Esophagus squamous epithelium (tissue), 5 donors: ENCODE measurements at places on chromosomes 7 and 10.

DNA sequence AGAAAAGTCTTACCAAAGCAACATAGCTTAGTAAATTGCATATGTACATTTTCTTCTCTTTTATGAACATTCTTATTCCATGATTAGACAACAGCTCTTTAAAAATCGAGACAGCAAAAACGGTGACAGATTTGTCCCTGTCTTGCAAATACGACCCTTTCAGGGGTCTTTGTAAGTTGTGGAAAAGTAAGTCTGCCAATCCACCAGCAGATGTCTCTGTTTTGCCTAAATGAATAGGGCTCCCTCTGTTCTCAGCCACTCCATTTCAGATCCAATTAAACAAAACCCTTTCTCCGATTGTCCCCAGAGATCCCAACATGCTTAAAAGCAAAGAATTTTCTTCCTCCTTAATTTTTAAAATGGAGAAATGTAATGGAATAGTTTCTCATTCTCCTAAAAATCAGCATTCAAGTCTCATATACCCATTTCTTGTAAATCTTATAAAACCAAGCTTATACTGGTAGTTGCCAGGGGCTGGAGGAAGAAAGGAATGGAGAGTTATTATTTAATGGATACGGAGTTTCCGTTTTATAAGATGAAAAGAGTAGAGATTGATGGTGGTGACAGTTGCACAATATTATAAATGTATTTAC, 61.0 kb upstream of the NFE2L3 start:
- DNase-seq = no peak

- no peak for DNase-seq
These were observed 64.4 kb upstream of the PDGFA start for GRCh38 chr7:584122-584465.

DNA sequence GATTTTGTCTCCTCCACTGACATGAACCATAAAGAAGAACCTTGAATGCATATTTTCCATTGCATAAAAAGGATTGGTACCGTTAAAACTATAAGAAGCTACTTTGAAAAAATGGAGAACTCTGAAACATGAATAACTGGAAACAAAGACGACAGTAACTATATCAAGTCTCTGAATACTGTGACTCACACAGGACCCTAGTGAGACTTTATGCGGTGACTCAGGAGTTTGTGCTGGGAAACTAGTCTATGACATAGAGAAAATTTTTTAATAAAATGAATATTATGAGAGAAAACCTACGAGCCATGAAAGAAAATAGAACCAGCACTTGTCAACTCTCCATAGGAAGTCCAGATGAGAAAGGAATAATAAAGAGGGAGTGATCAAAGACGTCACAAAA, 339.9 kb upstream of the ADARB2 start:
- DNase-seq = no peak

DNA sequence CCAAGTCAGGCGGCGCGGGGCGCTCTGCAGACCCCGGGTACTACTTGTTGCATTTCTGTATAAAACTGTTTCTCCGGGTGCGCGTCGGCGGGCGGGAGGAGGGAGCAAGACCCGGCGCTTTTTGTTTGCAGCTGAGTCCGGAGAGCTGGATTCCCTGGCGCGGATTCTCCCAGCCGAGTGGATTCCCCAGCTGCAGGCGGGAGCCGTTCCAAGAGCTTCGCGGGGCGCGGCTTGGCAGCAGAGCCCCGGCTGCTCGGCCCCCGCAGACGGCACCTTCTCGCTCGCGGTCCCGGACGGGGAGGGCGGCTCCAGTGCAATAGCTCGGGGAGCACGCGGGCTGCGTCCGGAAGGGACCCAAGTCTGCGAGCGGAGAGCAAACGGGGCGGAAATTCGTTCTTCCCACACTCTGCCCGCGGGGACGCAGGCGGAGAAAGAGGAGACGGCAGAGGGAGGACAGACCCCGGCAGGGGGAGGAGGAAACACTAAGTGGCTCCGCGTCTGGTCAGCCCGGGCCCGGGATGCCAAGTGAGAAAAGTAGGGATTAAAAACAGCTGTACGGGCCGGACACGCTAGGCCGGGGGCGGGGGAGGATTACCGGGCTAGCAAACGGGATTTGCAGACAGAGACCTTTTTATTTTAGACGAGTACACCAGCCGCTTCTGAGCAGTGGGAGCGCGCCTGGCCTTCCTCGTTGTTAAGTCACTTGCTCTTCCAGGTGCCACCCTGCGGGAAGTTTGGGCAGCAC, at the start of gene TRIL:
TRIL (minus strand) TSS at position 96 of the 745 bp plus-strand sequence. CDS start 284 bp downstream, outside the sequence.
- DNase-seq = no peak

DNA sequence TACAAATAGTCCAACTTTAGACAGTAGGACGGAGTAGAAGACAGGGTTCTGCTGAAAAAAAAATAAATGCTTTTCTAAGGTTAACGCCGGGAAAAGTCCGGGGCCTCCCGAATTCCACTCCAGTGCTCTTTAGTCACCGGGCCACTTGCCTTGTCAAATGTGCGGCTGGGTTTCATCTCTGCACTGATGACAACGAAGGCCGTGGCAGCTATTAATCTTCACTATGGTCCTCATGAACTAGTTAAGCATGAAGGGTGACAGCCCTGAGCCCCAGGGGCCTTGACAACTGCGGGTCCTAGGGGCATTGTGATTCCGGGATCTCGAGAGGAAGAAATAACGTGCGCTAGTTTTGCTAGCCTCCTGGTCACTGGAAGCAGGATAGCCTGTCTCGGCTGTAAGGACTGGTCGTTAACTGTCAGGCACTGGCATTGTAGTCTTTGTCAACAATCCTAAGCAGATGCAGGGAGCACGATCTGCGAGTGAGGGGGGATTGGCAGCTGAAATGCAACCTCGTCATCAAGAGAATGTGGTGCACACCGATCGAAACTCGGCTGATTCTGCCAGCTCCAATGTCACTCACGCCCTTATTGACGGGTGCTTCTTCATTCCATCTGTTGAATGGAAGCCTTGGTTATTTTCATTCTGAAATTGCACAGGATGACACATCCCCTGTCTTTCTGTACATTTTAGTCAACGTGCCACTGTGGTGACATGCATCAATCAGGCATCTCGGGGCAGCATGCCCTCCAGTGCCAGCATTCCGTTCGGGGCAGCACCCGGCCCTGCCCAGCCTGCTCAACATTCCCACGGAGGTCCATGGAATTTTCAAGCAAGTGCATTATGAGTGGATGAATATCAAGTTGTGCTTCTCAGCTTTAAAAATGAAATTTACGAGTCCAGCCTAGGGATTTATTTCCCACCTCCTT, 51.6 kb upstream of the MGMT start:
- DNase-seq = no peak

DNA sequence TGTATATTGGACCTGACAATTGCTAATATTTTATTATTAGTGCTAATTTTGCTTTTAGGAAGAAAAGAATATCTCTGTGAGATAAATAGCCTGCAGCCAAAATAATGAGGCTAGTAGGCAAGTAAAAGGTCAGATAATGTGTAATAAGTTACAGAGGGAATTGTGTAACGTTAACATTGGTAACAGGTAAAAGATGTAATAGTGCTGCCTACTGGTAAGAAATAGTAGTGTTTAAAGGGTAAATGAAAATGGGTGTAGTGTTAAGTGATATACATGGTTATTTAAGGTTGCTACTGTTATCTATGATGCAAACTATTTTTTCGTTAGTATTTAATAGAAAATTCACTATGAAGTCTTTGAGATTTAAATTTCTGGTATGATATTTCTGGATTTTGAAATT, 9.2 kb upstream of the FOXP2 start:
- DNase-seq = no peak

DNA sequence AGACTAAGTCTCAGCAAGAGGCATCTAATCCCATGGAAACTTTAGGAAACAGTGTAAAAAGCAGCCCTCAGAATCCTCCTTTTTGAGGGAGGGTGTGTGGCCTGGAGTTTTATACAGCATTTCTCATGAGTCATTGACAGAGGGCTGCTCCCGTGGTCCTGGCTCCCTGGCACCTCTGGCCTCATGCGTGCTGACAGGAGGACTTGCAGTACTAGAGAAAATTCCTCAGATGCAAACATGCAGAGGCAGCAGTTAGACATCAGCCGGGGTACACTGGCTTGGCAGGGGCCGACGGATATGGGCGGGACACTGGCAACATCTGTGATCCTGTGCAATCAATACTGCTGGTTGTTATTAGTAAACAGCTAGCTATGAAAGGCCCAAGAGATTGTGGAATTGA, 925.1 kb upstream of the CELF2 start:
- DNase-seq = no peak

- DNase-seq = no peak
These were observed 54.2 kb downstream of the DNAJC12 start for GRCh38 chr10:67783606-67784294.

- no peak for DNase-seq
These were observed 94.0 kb downstream of the SORBS1 start for GRCh38 chr10:95467162-95467599.

DNA sequence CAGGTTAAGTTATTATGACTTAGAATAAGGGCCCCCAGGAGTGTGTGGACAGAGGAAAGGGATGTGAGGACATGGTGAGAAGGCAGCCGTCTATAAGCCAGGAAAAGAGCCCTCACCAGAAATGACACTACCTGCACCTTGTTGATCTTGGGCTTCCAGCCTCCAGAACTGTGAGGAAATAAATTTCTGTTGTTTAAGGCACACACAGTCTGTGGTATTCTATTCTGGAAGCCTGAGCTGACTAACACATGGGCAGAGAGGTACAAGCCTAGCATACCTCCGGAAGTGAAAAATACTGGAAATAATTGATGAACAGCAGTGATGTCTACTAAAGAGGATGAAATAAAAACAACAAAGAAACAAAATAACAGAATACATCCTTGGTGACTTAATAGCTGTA, 46.1 kb upstream of the GRB10 start:
- DNase-seq = no peak

DNA sequence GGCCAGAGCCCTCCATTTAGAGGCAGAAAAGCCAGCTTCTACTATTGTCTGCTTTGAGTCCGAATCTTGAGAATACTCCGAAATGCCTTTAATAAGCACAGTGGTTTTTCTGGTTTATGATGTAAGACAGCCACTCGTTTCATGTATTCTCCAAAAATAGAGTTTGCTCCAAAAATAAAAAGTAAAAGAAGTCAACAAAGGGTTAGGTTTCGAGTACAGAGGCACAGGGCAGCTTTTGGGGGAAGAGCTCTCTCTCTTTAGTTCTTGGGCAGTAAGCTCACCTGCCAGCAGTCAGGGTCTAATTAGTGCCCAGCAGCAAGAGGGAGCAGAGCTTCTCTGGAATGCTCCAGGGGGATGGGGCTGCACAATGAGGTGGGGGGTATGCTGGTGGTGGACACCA, 20.2 kb downstream of the CREB3L2 start:
- DNase-seq = no peak

- no peak for DNase-seq
These were observed 127.6 kb upstream of the SLC26A5 start for GRCh38 chr7:103573479-103574058.

DNA sequence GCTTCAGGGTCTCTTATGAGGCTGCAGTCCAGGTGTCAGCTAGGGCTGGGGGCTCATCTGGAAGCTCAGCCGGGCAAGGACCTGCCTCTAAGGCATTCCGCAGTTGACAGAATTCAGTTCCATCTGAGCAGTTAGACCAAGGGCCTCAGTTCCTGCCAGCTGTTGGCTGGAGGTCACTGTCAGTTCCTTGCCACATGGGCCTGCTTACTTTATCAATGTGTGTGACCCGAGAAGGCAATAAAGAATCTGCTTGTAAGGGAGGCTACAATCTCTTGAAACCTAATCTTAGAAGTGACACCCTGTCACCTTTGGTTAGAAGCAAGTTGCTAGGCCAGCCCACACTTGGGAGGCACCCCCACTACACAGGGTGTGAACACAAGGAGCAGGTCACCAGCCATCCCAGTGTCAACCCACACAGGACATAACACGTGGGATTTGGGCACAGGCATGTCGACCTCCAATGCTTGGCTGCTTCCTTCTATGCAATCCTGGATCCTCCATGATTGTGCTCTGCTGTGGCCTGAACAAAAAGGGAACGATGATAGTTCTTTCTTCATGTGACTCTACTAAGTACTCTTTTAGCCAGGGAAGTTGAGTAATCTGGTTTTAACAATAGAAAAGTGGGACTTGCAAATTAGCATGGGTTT, 41.8 kb downstream of the MTURN start:
- DNase-seq = no peak

- DNase-seq = no peak
These were observed 6.1 kb downstream of the COL1A2 start for GRCh38 chr7:94400643-94401427.

- no peak for DNase-seq
These were observed at the start of gene RELN for GRCh38 chr7:103989200-103989784. Gene RELN (minus strand): TSS chr7:103989658. CDS start chr7:103989356, 302 bp downstream.

DNA sequence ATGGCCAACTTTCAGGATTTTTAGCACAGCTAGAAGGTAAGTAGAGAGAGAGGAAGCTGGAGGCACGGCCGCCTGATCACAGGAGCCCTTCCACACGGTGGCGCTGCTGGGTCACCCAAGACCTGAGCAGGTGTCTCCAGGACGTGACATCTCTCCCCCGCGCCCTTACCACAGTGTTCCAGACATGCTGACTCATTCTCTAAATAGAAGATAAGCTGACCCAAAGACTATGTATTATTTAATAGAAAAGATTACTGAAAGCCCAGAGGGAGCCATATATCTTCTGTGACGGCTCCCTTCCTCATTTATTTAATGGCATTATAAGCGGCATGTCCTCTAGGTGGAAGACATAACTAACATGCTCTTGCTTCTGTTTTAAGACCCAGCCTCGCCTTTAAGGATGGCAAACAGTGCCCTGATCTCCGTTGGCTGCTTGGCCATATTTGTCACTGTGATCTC, 26.0 kb upstream of the MALSU1 start:
- DNase-seq = peak; percentile 47

DNA sequence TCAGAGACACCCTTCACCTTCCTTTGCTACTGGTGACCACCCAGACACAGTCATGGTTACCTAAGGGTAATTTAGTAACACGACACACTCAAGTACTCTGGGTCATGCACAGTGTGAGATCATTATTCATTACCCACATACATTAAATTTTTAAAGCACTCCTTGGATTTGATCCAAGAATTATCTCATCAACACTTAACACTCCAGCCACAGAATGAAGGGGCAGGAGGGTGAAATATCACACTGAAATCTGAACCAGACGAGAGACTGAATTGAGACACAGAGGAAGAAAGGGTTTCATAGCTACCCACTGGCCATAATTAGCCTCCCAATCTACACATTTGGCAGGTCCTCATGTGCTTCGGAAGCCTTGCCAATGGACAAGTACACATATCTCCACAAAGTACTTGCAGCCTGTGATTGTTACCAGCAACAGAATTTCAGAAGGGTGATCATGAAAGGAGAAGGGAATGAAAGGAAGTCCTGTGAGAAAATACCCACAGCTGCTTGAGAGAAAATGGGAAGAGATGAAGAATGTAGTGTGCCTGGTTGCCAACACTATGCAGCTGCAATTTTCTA, 189.3 kb downstream of the POLR1F start:
- DNase-seq = no peak

DNA sequence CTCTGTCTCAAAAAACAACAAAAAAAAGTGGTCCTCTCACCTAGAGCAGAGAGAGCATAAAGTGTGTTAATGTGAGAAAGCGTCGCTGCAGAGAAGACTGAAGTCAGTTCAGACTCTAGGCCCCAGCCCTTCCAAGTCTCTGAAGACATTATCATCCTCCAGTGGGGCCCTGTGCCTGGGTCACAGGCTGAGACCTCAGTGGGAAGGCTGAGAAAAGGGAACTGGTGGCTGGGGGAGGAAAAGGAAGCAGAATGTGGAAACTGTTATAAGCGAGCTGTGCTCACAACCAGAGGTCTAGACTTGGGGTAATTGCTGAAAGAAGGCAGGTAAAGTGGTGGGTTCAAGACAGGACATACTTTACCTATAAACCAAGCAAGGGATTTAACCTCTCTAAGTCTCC, 4.9 kb upstream of the RRP12 start:
- no peak for DNase-seq
